ENCODE measurements at places on chromosomes 4 and X.

DNA sequence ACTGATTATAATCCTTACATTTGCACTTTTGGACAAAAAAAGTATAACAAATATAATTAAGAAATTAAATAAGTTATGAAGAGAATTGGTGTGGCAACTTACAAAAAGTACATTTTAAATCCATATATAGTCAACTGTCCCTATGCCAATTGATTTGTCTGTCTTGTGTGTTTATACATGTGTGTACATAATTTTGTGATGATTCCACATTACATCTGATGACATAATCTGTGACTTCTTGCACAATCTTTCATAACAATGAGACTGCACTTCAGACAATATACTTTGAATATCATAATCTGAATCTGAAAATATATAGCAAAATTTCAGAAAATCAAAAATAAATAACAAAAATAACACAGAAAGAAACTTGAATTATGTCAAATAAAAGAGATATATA, 953.4 kb downstream of the FAT4 start:
- no peak for DNase-seq

DNA sequence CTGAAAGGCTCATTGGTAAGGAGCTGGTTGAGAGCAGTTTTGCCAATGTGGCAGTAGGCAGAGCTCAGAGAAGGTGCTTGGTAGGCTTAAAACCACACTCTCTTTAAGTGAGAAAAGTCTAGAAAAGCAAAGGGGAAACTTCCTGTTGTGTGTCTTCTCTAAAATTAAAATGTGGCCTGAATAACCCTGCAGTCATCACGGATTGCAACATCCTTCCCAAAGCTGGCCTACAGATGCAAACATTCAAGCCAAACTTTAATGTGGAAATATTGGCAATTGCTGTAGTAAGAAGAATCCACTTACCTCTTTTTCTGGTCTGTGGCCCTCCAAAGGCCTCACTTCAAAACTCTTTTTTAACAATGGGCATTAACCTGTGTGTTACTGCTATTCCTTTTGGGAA, 348.5 kb downstream of the OPHN1 start:
- DNase-seq: no peak

- no peak for DNase-seq
Measured at GRCh38 chr4:1462009-1462767, 55.9 kb upstream of the NKX1-1 start.

DNA sequence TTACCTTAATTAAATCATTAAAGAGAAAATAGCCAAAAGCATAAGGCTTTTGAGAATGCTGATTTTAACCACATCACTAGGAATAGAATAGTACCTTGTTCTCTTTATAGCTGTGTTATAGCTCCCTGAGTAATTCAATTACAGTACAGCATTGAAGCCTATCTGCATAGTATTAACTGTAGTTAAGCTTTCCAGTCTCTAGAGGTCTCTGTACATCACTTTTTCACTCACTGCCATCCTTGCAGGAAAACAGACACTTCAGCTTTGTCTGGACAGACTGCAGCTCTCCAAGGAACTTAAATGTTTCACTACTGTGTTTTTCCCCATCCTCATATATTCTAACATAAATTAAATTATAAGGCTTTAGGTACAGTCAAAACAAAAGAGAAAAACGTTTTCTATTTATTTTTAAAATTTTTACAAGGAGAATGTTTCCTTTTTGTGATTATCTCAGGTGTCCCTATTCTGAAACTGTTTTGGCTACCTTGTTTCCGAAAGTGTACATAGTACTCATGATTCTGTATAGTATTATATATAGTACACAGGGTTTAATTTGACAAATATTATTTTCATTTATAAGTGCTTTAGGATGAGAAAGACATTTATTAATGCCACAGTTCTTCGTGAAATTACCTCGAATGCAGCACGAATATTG, 407.9 kb downstream of the PCDH18 start:
- no peak for DNase-seq

DNA sequence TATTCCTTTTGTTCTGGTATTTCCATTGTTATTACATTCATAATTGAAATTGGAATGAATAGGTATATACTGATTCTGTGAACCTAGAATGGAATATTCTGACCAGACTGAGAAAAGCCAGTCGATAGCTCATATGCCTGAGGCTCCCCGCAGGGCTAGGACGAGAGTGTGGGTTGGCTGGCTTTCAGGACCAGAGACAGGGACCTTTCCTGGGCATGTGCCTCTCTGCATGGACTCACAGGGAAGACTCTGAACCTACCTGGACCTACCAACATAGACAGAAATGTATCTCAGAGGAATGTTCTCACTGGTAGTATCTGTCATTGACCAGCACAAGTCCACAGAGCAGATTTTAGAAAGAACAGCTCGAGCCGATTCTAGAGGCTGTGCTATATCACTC, 214.6 kb downstream of the FRMPD4 start:
- DNase-seq: no peak

- no peak for DNase-seq
Measured at GRCh38 chr4:152436384-152436783, 99.5 kb downstream of the FBXW7 start.

- DNase-seq: no peak
Measured at GRCh38 chrX:120365968-120366367, 4.1 kb downstream of the ATP1B4 start.

GRCh38 chr4:91826186-91826585, 477.6 kb upstream of the GRID2 start:
- no peak for DNase-seq

DNA sequence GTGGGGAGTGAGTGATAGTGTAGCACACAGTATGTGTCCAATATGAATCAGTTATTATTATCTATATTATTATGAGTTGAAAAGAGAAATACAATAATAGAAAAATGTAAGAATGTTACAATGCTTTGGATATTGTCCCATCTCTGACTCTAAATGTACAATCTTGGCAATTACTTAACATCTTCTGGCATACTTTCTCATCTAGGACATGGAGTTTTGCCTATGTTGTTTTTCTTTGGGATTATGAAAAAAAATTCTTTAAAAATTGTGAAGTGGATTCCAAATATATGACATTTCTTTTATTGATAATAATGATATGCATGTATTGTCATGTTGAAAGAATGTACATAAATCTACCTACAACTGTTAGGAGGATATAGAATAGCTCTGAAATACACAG, 84.1 kb downstream of the TBCK start:
- DNase-seq: no peak

GRCh38 chrX:132751063-132751690, 207.3 kb downstream of the HS6ST2 start:
- DNase-seq: no peak

DNA sequence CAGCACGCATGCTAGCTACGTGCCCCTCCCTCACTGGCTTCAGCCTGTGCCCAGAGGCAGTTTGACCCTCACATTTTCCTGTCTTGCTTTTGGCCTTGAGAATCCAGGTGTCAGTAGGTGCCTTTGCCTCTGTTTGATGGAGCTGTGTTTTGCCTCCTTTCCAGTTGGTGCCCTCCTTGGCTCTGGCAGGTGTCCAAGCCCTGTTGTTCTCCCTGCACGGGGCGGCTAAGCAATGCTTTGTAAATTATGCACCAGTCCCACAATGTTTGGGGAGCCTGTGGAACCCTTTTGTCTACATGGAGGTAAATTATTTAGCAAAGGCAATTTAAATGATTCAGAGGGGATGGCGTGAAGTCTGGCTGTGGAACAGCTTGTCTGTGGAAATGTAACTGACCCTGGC, 202.9 kb upstream of the BOD1L1 start:
- DNase-seq: no peak

- no peak for DNase-seq
Measured at GRCh38 chrX:120468071-120468470, 1.0 kb downstream of the LAMP2 start.

All from ovary (tissue), 10 donors.